ENCODE measurements at places on chromosomes 1 and 21.

GRCh38 chr1:108140177-108140576 is 60.0 kb downstream of the SLC25A24 start:
- DNase-seq, result no peak

GRCh38 chr1:198174297-198174696 is 17.5 kb downstream of the NEK7 start:
- no peak for DNase-seq

GRCh38 chr1:24535021-24535424 is 20.9 kb upstream of the NCMAP start:
- DNase-seq, result peak; percentile 33

- no peak for DNase-seq
These were observed 350.6 kb upstream of the RUNX1 start for GRCh38 chr21:35399706-35400105.

DNA sequence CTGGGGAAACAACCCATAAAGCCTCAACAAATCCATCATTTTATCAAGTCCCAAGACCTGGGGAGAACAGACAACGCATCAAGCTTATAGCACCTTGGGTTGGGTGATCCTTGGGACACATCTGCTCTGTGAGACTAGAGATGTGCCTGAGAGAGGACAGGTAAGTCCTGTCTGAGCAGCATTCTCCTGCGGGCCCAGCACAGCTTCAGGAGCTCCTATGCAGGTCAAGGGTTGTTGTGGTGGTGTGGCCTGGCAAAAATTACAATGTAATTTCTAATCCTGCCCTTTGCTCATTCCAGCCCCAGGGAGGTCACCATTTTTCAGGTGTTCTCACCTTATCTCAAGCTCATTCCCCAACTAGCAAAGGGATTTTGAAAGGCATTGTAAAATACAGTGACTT is 608.1 kb upstream of the CAMK1G start:
- DNase-seq, result no peak

- no peak for DNase-seq
These were observed 101.7 kb downstream of the NR5A2 start for GRCh38 chr1:200128944-200129879.

GRCh38 chr21:42530167-42530518 is 16.5 kb downstream of the SLC37A1 start:
- no peak for DNase-seq

DNA sequence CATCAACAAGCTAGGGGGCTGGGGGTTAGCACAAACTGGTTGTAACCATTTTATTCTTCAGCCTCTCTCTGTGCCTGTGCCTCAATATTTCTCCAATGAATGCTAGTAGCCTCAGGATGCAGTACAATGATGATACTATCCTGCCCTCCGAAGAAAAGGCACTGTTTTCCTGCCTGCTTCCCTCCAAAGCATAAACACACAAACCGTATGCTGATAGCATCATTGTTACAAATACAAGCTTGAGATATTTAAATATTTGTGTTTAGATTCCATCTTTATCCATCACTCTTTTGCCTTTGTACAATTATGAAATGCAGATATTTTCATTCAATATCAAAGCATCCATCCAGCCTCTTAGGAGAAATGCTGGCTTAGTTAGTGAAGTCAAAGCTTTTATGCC is 404.8 kb downstream of the DUSP10 start:
- DNase-seq, result no peak

DNA sequence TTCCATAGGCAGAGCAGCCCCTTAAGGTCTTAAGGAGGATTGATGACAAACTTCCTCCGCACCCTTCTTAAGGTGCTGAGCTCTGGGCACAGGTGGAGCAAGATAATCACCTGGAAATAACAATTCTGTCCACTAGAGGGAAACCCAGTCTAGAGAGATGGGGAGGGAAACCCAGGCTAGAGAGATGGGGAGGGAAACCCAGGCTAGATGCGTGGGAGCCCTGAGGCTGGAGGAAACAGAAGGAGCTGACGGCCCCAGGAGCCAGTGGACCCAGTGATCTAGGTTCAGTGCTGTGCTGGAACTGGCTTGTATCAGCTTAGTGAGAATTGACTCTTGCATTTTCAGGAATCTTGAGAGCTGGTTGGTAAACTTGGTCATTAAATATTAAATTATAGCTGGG is 17.8 kb upstream of the MYCL start:
- no peak for DNase-seq

GRCh38 chr1:44631647-44632539 is 42.4 kb downstream of the TMEM53 start:
- DNase-seq, result peak; percentile 84

GRCh38 chr21:28167366-28167765 is 825.3 kb downstream of the LTN1 start:
- no peak for DNase-seq

DNA sequence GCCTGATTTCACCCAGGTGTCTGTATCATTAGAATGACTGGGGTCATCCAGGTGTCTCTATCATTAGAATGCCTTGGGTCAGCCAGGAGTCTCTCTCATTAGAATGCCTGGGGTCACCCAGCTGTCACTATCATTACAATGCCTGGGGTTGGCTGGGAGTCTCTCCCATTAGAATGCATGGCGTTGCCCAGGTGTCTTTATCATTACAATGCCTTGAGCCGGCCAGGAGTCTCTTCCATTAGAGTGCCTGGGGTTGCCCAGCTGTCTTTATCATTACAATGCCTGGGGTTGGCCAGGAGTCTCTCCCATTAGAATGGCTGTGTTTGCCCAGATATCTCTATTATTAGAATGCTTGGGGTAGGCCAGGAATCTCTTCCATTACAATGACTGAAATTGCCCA is 61.6 kb downstream of the RNF187 start:
- DNase-seq, result no peak

- no peak for DNase-seq
These were observed 52.4 kb upstream of the H6PD start for GRCh38 chr1:9181990-9182783.

DNA sequence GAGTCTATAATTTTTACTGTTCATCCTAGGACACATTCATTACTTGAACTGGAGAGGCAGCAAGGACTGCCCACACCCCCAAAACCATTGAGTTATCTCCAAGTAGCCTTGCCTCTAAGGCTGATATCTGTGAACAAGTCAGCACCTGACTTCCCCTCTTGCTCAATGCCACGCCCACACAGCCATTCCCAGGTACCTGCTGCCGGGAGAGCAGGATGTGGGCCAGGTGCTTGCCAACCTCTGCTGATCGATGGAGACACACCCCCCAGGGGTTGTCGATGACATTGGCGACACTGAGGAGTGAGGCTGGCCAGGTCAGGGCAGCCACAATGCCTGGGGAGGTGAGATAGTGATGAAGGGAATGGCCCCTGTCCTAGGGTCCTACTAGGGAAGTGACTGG is 60.1 kb downstream of the TMCO4 start:
- DNase-seq, result no peak

GRCh38 chr1:37400466-37401225 is 73.7 kb upstream of the ZC3H12A start:
- no peak for DNase-seq

DNA sequence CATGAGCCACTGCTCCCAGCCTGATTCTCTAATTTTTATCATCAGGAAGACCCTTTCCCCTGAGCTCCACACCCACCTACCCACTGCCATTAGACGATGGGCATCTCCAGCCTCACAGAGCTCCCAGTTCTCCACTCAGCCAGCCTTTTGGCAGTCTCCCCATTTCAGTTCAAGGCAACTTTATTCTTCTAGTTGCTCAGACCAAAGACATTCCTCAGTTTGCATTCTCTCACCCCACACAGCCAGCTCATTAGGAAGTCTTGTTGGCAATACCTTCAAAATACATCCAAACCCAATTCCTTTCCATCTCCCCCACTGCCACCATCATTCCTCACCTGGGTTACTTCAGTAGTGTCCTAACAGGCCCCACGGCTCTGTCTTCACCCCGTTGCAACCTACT is 53.4 kb upstream of the COX20 start:
- no peak for DNase-seq

GRCh38 chr1:9112961-9113880 is 15.7 kb downstream of the GPR157 start:
- DNase-seq, result no peak

GRCh38 chr1:17066361-17067068 is 12.7 kb upstream of the SDHB start:
- DNase-seq, result no peak

DNA sequence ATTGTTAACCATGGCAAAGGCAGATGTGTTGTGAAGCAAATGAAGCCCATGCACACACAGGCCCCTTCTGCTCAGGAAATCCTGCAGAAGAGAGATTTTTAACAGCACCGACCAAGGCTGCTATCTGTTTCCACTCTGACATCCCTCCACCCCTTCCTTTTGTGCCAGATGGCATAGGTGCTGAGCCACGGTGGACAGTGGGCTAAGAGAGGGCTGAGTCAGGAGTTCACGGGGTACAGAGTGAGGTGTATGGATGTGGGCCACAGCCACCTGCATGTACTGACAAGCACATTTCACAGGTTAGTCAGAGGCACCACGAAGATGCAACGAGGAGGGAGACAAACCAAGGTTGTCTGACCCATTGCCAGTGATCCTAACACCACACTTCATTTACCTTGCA is 9.5 kb downstream of the RSPH1 start:
- no peak for DNase-seq

- no peak for DNase-seq
These were observed 259.0 kb upstream of the FOXD3 start for GRCh38 chr1:63063367-63063766.

- DNase-seq, result no peak
These were observed 144.6 kb downstream of the NFIA start for GRCh38 chr1:61226791-61227567.

- no peak for DNase-seq
These were observed 72.1 kb downstream of the RGS13 start for GRCh38 chr1:192707978-192708547.

GRCh38 chr1:229768232-229768631 is 142.2 kb downstream of the URB2 start:
- DNase-seq, result no peak

Measured in stimulated activated CD8-positive, alpha-beta memory T cell treated with anti-CD3 and anti-CD28 coated beads, Interleukin-7, amount 100 ng/mL, for 24 hours (primary cell).